ENCODE measurements at places on chromosomes 6 and 20.

DNA sequence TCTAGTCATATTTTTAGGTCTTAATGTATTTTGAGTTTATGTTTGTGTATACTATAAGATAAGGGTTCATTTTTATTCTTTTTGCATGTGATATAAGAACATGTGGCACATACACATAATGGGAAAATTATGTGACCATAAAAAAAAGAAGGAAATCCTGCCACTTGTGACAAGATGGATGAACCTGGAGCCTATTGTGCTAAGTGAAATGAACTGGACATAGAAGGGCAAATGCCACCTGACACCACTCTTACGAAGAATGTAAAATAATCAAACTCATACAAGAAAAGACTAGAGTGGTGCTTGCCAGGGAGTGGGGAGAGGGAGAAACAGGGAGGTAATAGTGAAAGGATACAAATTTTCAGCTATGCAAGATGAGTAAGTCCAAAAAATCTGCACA, 126.1 kb downstream of the PLEKHG1 start:
- DNase-seq: no peak

- DNase-seq: no peak
Observed at GRCh38 chr6:6193221-6193745, 127.2 kb downstream of the F13A1 start.

DNA sequence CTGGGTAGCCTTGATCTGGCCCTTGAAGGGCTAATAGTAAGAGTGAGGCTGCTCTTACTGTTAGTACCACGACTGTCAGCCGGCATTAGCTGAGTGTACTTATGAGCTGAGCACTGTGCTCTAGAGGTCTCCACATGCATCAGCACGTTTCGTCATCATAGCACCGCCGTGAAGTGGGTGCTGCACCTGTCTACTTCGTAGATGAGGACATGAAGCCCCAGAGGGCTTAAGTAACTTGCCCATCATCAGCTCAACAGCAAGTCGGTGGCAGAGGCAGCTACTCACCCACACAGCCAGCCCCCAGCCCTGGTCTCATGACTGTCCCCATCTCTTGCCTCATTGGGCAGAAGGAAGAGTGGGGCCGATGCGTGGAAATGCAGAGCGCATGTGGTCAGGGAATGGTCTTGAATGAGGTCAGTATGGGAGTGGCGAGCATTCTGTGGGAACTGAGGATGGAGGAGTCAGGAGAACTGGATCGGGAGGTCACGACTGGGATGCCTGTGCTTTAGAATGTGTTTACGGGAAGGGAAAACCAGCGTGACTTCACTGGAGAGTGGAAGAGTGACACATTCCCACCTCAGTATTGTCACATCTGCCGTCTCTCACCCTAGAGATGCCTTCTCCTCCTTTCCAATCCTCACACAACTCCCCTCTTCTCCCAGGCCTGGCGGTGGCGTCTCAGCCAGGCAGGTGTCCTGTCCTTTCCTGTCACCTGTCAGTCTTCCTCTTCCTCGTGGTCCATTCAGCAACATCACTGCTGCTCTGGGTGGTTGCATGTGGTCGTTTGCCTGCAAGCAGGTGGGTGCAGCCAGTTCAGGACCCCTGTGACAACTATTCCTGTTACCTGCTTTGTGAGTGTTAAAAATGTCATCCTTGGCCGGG, 6.0 kb downstream of the SYTL3 start:
- DNase-seq: no peak

- no peak for DNase-seq
Observed at GRCh38 chr6:166500246-166500645, 86.2 kb downstream of the RAMACL start.

DNA sequence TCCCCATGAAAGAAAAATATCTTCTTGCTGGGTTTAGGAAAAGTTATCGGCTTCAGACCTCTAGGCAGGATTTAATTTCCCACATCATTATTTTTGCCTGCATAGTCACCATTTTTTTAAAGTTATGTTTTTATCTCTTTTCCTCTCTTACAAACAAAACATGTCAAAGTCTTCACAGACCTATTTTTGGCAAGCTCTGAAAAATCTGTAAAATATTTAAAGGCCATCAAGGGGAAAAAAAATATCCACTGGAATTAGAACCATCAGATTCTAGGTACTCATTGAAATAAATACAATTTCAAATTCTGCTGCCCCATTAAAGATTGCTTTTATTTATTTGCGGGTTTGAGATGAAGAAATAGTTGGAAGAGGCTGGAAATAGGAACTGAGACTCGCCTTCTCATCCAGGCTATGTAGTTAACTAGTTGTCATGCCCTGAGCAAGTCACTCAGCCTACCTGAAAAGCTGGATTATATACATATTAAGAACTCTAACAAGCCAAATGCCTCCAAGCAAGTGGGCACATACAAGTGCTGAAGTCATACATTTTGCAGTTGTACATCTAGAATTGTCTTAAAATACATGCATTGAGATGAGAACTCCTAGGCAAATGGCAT, 101.7 kb upstream of the SASH1 start:
- DNase-seq: no peak

DNA sequence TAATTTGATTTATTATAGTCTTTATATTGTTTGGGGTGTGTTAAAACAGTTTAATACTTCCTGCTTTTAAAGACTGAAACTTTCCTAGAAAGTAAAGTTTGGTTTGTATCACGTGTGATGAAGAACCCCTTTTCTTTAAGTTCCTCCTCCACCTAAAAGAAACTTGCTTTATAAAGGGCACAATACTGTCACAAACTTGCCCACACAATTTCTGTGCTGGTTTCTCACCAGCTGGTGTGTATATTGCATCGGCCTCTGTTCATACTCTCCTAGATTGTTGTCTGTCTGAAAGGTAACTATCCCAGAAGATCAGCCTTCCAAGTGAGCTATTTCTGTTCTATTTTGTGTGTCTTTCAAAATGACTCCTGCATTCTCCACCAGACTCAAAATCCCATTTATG, 46.9 kb downstream of the ANKRD6 start:
- no peak for DNase-seq
